ENCODE measurements at places on chromosomes 12 and 14.

DNA sequence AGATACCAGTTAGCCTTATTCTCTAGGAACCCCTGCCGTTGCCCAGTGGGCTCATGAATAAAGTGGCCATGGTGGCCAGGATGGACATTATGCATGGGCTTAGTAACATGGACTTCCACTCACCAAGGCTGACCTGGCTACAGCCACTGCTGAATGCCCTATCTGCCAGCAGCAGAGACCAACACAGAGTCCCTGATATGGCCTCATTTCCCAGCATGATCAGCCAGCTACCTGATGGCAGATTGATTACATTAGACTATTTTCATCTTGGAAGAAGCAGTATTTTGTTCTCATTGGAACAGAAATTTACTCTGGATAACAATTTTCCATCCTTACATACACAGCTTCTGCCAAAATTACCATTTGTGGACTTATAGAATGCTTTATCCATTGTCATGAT, 16.2 kb upstream of the LPCAT3 start:
- DNase-seq: no peak

DNA sequence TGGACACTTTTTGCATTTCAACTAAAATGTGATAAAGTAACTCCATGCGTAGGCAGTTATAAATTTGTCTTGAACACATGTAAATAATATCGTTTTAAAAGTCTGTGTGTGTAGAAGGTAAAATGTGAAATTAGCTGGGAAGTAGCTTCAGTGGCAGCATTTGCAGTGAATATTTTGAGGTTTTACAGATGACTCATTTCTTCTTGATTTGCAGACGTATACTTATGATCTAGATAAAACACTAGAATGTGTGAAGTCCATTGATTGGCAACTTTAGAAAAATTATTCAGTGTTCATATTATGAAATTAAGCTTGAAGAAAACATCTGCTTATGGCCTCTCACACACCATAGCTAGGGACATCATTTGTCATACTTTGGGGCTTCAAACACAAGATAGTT, 788.6 kb upstream of the NOVA1 start:
- DNase-seq: no peak

- no peak for DNase-seq
These were observed 29.1 kb downstream of the APPL2 start for GRCh38 chr12:105206686-105207374.

GRCh38 chr12:105504286-105504685, 173.8 kb downstream of the C12orf75 start:
- DNase-seq: no peak

GRCh38 chr12:27179400-27180214, 64.5 kb upstream of the STK38L start:
- peak; percentile 89 for DNase-seq

DNA sequence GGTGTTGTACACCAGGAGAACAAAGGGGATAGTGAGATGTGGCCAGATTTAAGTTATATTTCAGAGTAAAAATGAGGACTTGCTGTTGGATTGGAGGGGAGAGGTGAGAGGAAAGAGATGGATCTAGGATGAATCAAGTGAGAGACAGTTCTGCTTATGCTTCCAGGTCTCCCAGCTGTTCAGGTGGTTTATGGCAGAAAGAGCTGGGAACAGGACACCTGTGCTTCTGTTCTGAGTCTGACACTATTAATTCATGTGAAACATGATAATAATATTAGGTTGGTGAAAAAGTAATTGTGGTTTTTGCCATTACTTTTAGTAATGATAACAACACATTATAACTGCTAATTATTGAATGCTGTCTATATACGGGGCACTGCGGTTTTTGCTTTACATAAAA, 55.7 kb downstream of the SLC15A5 start:
- no peak for DNase-seq

- DNase-seq: peak; percentile 41
These were observed 1.4 kb downstream of the FIGNL2 start for GRCh38 chr12:51846911-51847642.

DNA sequence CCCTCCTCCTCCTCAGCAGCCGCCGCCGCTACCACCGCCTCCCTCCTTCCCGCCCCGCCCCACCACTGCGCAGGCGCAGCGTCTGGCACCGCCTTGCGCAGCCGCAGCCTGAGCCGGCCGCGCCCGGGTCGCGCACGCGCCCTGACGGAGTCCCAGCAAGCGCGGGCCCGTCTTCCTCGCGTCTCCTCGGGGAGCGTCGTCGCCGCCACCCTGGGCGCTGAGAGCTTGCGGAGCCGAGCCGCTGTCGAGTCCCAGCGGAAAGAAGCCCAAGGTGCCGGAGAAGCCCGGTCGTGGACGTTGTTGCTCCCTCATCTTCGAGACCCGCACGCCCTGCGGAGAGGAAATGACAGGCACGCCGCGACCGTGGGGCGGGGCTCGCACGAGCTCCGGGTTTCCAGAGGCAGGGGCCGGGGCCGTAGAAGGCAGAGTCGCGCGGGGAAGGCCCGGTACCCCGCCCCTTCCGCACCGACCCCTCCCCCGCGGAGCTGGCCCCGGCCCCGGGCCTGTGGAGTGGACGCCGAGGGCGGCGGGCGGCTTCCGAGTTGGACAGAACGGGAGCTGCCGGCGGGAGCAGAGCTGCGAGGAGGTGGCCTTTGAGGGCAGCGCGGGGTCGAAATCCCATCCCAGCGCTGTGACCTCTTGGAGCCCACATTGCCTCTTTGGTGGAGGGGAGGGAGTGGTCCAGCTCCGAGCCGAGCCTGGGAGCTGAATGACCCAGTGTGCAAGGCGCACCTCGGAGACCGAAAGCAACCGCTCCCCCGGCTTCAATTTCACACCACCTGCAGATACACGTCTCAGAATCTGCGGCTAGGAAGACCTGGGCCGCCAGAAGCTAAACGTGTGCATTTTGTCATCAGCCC, 469 bp upstream of the RAB35 start:
- DNase-seq: peak; percentile 93

DNA sequence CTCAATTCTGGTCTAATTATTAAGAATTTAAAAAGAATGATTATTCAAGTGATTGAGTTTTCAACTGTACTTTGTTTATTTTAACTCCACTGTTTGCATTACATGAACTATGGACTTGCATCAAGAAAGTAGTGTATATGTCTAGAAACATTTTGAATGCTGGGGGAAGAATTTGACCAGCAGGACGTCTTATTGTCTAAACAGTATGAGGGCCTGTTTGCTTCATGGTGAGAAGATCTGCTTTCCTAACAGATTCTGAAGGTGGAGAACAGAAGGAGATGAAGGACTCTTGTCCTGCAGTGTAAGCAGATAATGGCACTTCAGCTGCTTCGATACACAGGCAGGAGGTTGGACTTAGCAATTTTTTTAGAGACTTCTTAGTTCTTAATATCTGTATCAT, 176.0 kb downstream of the DACT1 start:
- no peak for DNase-seq

- no peak for DNase-seq
These were observed 1.1 kb downstream of the BEGAIN start for GRCh38 chr14:100586153-100586402.

GRCh38 chr12:104822941-104823340, 135.1 kb downstream of the SLC41A2 start:
- no peak for DNase-seq

DNA sequence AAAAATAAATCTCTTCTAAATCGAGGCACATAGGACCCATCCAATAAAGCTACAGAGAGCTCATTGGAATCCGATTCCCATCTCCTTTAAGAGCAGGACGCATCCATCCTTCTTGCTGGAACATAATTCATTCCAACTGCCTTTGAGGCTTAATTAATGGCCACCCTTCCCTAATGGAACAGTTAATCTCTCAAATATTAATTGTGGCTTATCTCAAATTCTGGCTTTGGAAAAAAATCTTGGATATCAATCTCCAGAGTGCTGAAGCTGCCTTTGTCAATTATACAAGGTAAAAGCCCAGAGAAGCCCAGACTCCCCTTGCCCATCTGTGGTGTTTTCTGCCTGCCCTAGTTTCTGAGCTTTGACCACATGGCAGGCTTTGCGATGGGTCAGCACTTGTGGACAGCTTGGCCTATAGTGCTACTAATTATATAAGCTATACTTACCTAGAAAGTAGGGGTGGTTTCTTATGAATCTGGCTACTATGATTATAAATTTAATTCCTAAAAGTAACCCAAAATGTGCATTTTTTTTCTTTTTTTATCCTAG, 246.3 kb downstream of the NUAK1 start:
- DNase-seq: no peak

DNA sequence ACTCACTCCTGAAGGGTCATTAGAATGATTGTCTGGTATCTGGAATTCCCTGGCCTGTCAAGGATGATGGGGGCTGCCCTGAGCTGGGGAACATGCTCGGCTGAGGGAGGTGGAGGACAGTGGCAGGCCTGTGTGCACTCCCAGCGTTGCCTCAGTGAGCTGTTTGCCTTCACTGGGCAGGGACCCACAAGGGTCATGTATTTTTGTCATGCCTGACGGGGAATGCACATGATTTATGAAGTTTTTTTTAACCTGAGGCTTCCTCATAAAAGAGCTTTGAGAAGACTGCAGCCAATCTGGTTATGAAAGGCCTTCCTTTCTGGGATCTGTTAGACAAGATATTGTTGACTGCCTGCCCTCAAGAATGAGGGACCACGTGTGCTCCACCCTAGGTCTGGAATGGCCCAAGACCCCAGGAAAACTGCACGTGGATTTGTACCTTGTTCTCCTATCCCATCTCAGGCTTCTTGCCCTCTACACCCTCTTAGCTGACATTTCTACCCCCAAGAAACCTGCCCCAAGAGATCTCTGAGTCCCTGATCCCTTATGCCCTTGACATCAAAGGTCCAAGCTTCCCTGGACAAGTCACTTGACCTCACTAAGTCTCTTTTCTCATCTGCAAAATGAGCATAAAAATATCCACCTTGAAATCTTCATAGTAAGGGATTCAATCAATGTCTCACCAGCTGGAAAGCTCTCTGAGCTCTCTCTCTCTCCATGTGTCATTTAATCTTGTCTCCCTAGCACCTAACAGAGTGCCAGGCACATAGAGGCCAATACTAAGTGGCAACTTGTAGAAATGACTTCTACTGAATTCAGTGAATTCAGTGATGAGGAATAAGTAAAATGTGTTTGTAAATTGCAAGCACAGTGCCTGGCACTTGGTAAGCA, 24.5 kb upstream of the COL2A1 start:
- no peak for DNase-seq

- no peak for DNase-seq
These were observed 4.1 kb upstream of the KIF26A start for GRCh38 chr14:104134061-104134965.

GRCh38 chr12:51442324-51442723, 17.7 kb downstream of the SLC4A8 start:
- no peak for DNase-seq

DNA sequence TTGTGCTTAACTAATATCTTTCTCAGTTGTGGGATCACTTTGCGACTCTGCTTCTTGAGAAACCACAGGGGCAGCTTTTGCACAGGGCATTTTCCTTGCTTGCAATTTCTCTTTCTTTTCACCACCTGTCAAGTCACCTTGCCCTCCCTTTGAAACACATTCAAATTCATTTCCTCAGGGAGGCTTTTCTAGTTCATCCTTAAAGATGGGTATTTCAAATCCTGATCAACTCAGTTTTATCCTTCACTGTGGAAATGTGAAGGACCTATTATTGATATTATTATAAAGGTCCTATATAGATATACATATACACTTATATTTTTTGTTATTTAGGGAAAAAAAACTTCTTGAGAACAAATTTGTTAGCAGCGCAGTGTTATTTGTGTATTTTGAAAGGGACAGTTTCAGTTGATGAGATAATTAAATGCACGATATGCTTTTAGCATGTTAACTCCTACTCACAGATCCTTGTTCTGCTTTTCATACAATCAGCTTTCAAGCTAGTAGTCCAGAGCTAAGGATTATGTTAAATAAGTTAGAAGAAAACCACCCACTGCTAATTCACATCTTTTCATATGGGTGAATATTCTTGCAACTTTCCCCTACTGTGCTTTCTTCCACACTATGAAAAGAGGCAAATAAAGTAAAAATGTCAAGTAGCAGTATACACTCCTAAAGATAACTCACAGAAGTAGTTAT, 501.4 kb upstream of the RGS6 start:
- DNase-seq: no peak

GRCh38 chr12:78331753-78332152, 501.1 kb downstream of the NAV3 start:
- DNase-seq: no peak

GRCh38 chr14:65834812-65835211, 422.3 kb downstream of the FUT8 start:
- DNase-seq: no peak

GRCh38 chr12:6310771-6311610, 509 bp downstream of the PLEKHG6 start:
- DNase-seq: no peak

DNA sequence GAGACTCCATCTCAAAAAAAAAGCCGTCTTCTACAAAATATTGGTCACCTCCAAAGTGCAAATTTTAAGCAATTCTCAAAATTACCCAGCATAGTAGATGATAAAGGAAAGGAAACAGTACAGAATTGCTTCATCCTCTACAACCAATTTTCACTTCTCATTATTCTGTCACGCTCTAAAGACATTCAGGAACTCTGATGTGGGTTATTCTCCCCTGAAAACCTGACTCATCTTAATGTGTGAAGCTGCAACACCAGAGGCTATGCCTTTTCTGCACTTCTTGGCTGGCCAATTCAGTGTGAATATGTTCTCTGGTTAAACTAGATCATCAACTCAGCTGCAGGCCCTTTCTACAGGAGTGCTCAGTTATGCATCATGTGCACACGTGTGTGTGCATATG, 11.0 kb downstream of the PTGER2 start:
- no peak for DNase-seq

DNA sequence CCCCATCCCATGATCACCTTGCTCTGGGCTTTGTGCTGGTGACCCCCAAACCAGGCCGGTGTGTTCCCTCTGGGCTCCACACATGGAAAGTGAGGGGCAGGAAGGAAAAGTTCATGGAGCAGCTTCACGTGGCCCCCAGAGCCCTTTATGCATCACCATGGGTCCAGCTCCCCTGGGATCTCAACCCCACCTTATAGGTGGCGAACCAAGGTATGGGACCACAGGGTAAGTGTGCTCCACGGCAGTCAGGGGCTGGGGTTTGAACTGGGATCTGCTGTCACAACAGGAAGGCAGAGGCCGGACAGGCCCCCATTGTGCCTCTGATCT, 7.4 kb upstream of the BEGAIN start:
- DNase-seq: no peak
